Esophagus squamous epithelium (tissue), 5 donors: ENCODE measurements at places on chromosomes 2 and 18.

DNA sequence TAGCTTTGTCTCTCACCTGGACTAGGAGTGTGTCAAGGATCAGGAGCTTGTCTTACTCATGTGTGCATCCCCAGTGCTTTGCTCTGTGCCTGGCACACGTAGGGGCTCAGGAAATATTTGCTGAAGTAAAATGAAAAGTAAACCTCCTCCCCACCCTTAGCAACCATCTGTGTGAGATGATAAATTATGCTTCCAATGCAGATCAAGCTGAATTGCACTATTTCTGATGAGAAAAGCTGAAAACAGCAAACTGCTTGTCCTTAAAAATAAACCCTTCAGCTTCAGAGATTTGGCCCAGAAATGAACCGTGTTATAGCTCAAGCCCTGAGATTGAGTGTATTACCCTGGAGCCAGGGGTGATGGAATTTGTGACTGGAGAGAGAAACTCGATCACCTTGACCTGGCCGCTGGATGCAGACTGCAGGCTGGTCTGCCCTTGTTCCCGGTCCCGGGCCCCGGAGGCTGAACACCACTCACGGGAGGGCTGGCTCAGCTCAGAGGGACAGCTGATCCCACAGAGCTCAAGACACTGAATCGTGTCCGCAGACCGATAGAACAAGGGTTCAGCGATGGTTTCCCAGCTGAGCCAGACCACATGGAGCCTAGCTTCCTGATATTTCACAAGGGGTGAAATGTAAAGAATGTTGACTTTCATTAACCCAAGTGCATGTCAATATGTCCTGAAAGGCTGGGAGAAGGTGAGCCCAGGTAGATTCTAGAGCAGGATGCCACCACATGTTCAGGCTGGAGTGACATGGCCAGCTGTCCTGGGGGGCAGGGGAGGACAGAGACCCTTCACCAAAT lies 50.5 kb downstream of the DDX1 start:
- no peak for DNase-seq

- DNase-seq = no peak
Observed at GRCh38 chr2:118124288-118124891, 36.1 kb downstream of the INSIG2 start.

- DNase-seq = no peak
Observed at GRCh38 chr18:40849886-40850285, 1105.1 kb upstream of the PIK3C3 start.

DNA sequence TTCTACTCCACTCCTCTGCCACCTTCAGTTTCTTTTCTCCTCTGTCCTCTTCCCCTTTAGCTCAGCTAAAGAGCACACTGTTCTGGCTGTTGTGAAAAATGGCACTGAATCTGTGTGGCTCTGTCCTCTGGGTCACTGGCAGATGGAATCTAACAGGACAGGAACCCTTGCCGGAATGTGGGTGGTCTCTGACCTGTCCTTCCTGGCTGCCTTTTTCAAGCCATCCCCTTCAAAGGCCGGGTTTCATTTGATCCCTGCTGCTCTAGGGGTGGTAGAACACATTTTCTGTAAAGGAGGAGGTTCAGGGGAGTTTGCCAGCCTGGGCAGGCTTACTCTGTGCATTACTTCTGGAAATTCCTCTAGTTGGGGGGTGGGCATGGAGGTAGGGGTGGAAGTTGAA lies 29.9 kb downstream of the MTCL1 start:
- no peak for DNase-seq

GRCh38 chr2:202377207-202377761 lies 1.2 kb downstream of the BMPR2 start:
- DNase-seq = no peak

DNA sequence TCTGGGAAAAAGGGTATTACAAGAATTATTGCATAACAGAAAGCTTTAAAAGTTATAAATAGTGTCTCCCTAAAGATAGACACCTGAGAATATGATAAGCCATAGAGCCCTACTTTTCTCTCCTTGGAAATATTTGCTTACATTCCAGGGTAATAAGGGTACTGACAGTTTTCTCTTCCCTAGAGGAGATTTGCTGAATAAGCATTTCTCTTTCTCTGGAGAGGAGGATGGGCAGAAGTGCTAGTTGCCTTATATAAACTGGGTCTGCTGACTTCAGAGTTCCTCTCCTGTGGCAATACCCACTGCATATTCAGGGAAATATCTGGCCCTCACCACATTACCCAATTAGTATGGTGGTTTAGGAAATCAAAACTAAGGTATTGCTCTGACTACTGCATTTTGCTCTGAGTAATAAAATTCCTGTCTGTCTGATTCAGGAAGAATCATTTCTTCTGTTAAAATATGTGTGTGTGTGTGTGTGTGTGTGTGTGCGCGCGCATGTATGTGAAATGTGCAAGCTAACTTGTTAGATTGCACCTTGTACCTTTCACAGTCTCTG lies 1391.3 kb downstream of the DSC3 start:
- DNase-seq = no peak

GRCh38 chr2:67510745-67511144 lies 113.6 kb downstream of the ETAA1 start:
- DNase-seq = no peak

- DNase-seq = no peak
Observed at GRCh38 chr2:187208199-187208785, 239.8 kb downstream of the CALCRL start.
